Right ventricle myocardium superior (tissue), 1 donor: ENCODE measurements at places on chromosomes 3 and 15.

DNA sequence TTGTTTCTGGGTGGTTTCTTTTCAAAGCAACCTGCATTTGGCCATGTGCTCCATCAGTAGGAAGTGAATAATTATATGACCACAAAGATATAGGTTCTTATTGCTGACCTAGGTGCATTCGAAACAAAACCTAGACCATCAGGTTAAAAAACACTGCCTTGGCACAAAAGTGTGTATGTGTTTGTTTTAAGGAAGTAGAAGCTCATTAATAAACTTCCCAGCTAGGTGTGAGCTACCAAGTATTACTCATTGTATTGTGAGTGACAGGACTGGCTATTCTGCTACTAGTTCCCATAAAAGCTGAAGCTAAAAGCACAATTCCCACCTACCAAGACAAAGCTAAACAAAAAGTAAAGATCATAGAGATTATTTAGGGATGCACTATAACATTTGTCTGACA, 168.2 kb downstream of the TP63 start:
- DNase-seq: no peak

GRCh38 chr15:29913528-29914135, 91.4 kb upstream of the TJP1 start:
- DNase-seq: no peak

- no peak for DNase-seq
Measured at GRCh38 chr3:62622553-62623174, 249.3 kb upstream of the FEZF2 start.

DNA sequence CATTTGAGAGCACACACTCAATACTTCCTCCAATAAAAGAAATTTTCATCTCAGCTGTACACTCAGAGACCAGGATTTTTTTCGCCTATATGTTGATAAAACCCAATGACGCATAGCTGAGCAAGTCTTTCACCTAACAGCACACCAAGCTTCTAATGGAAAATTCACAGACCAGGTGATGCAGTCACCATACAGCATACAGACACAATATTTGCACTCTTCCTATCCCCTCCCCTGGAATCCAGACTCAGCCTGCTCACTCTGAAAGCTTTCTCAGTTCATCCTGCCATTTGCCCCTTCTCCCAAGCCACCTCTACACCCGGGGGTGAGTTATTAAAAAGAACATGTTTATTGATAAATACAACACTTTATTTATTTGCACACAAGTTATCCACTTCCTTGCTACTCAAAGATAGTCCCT, 1.7 kb downstream of the TBC1D5 start:
- no peak for DNase-seq

- no peak for DNase-seq
Measured at GRCh38 chr3:5560199-5560598, 372.7 kb downstream of the EDEM1 start.

- DNase-seq: no peak
Measured at GRCh38 chr3:53247619-53248018, 8.2 kb downstream of the TKT start.

DNA sequence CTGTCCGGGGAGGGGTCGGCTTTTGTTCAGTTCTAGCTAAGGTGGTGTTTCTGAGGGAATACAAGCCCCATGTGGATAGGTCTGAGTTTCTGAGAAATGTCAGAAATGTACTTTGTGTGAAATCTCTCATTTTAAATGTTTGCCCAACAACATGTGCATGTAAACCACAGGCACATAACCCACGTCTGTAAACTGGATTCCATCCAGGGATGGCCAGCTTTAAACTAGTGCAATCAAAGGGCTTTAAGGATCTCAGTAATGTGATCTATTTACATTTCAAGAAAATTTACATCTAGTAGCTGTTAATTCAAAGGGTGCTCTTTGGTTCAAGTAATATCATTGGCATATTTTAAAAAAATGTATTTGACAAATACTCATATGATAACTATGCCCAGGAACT, 52.0 kb downstream of the POLR2M start:
- DNase-seq: no peak

DNA sequence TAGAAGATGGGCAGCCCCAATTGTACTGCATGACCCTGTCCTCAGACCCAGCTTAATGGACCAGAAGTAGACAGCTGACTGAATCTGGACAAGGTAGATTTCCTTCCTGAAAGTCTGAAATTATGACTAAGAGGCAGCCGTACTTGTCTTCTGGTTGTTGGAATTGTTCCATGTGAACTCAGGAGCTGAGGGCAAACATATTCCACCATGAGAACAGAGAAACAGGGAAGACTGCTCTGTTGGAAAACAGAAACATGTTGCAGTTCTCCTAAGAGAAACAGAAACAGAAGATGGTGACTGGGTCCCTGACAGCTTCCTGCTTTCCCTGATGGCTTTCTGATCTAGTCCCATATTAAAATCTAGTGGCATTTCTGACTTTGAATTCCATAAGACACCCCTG, 24.1 kb downstream of the POPDC2 start:
- DNase-seq: no peak

GRCh38 chr15:67812241-67812644, 13.1 kb upstream of the SKOR1 start:
- DNase-seq: no peak

- no peak for DNase-seq
Measured at GRCh38 chr15:41937568-41937923, 34.8 kb downstream of the EHD4 start.

DNA sequence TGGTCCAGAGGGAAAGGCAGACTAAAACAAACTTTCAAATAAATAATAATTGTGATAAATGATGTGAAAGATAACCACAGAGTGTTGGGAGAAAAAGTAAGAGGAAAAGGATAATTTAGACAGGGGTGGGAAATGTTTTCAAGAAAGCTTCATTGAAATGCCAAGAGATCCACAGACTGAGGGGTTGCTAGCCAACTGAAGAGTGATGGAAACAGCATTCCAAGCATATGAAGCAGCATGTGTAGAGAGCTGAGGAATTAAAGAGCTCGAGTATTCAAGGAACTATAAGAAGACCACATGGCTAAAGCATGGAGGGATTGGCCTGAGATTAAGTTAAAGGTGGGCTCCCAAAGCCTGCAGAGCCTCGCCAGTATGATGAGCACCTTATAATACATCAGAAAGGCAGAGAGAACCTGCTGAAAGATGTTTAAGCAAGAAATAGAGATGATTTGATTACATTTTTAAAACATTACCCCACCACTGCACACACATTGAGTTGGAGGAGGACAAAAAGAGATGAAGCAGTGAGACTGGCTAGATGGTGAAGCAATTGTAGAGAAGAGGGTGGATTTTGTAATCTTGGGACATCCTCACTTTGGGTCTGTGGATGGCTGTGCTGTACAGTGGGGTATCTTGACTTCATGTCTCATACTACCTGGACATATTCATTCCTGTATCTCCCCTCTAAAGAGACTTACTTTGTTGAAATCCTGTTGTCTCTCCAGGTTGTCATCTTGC, 100.8 kb downstream of the STAC start:
- no peak for DNase-seq

GRCh38 chr3:37885814-37886213, 24.1 kb downstream of the CTDSPL start:
- DNase-seq: no peak

DNA sequence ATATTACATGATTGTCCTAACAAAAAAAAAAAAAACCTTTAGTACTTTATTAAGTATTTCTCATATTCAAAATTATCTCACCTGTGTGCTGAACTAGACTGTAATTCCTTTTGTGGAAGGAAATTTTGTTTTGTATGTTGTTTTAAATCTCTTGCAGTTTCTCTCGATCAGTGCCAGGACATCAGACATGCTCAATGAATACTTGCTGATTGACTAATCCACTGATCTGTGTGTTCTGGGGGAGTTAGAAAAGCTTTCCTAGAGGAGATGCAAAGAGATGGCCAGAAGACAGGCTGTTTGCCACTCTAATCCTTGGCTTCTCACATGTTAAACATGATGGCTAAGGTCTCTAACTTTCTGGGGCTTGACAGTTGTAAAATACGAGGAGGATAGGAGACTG, 233.3 kb upstream of the NR2E3 start:
- no peak for DNase-seq

DNA sequence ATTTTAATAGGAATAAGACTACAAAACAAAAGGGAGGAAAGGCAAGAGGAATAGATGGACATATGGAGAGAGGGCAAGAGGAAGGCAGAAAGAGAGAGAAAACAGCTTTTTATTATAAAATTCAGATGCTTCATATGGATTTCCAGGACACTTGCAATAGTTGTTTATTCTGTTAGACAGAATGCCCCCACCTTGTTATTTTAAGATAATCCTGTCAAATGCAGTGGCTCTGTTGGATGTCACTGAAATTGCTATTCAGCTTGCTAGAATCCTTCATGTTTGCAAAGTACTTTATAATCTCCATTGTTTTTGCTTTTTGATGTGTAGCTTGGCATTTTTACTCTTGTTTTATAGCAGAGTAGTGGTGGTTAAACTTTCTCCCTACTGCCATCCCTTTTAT, 432.4 kb upstream of the AZI2 start:
- no peak for DNase-seq

GRCh38 chr3:52721730-52722008, 15.8 kb downstream of the SPCS1 start:
- DNase-seq: no peak

GRCh38 chr3:66402596-66403290, 98.1 kb downstream of the LRIG1 start:
- DNase-seq: no peak

GRCh38 chr3:126021224-126021623, 52.2 kb downstream of the ROPN1B start:
- DNase-seq: no peak
